ENCODE measurements at places on chromosomes 4 and X. TPM values are rescaled to one million over a fixed set of nuclear protein-coding genes. Genes with fewer than 3 reads are reported as not detected.

Gene STAP1
- total RNA-seq: not detected

Gene FRMD7
- not detected for total RNA-seq

Gene IL1RAPL1
- 2.3 TPM for total RNA-seq

Gene SCFD2
- total RNA-seq: 35.8 TPM

Gene EFNB1
- total RNA-seq: 40.8 TPM

Gene ARMCX2
- total RNA-seq: 123 TPM

Gene SPP1
- total RNA-seq: 10.7 TPM

Gene GPM6B
- total RNA-seq: 5.4 TPM

All from regular cardiac myocyte (primary cell).